OCI-LY7 (cell line): ENCODE measurements at places on chromosomes 11 and 22. TPM values are rescaled to one million over a fixed set of nuclear protein-coding genes. Genes with fewer than 3 reads are reported as not detected.

- no peak for DNase-seq
These were observed 36.5 kb downstream of the MADD start for GRCh38 chr11:47306484-47306844.

DNA sequence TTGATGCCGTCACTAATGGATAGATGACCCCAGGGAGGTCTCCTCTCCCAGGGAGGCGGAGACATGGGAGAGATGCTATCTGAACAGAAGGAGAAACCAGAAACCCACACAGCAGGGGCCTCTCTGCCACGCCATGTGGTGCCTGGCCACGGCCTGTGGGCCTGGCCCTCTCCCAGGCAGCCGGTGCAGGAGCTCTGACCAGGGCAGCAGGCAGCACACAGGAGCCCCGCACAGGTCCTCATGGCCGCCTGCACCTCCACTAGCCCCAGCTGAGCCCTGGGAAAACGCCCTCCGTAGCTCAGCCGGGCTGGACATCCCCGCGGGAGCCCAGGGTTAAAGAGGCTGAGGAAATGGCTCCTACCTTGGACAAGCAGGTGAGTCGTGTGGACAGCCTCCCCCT is 19.8 kb downstream of the IGSF9B start:
- no peak for DNase-seq

The SMIM38 gene
- 0.11 and 0.77 TPM in 2 replicates for total RNA-seq

DNA sequence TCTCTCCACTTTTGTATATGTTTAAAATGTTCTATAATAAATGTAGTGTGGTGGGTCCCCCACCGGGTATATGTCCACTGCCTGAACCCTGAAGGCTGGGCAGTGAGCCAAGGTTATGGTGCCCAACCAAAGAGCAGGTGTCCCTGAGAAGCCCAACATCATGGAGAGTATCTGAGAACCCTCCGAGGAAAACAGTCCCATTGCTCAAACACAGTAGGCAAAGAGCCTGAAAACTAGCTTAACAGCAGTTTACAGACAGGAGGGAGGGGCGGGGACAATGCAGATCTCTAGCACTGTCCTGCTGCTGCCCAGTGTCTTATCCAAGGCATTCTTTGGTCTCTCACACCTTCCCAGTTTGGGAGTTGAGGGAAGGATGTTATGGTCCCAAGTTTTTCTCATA is 91.0 kb downstream of the TMPRSS5 start:
- no peak for DNase-seq

The MOGAT2 gene
- not detected in 2 replicates for total RNA-seq

The DDTL gene
- total RNA-seq: 3.7 and 4.1 TPM in 2 replicates

- no peak for DNase-seq
These were observed 23.9 kb upstream of the PANX2 start for GRCh38 chr22:50146439-50147238.

The MS4A7 gene
- total RNA-seq: 1.1 and 2.4 TPM in 2 replicates

The MMP11 gene
- total RNA-seq: 6.3 and 9.2 TPM in 2 replicates

The DUSP8 gene
- not detected in 2 replicates for total RNA-seq

DNA sequence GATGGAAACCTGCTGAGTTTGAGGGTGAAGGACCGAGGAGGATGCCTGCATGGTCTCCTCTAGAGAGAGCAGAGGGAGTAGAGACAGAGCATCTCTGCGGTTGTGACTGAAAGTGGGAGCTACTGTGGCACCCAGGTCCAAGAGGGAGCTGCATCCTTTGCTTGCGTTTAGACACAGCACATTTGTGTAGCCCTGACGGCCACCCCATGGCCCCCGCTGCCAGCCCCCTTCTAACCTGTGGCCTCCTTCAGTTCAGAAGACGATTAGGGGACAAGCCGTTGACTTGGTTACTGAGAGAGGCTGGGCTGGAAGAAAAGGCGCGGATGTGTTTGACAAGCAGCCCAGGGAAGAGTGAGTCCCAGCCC is 690.9 kb downstream of the BRD1 start:
- DNase-seq: no peak
